ENCODE measurements at places on chromosomes 11 and 22.

DNA sequence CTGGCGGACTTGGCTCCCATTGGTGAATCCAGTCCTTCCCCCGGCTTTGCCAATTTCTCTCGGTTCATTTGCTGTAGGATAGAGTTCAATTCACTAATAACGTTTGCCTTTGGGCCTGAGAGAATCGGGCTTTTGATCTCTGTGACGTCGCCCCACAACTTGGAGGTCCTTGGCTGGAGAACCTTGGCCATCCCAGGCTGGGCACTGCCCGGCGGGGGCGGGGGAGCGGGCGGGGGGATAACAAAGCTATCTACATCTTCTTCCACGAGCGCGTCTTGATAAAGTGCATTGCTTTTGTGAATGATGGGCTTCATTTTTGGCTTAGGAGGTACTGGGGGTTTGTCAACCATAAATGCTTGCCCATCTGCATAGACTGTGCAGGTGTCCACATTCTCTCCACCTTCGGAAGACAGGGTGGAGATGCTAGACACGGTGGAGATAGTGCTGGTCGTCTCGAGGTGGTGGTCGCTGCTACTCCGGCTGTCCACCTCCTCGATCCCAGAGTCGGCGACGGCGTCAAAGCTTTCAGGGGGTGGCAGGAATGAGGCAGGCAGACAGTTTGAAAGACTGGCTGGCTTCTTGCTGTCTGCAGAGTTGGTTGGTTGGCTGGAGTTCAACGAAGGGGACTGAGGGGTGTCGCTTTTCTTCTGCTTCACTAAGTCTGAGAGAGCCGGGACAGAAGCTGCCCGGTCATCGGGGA is 87.1 kb downstream of the CTTN start:
- no peak for DNase-seq

DNA sequence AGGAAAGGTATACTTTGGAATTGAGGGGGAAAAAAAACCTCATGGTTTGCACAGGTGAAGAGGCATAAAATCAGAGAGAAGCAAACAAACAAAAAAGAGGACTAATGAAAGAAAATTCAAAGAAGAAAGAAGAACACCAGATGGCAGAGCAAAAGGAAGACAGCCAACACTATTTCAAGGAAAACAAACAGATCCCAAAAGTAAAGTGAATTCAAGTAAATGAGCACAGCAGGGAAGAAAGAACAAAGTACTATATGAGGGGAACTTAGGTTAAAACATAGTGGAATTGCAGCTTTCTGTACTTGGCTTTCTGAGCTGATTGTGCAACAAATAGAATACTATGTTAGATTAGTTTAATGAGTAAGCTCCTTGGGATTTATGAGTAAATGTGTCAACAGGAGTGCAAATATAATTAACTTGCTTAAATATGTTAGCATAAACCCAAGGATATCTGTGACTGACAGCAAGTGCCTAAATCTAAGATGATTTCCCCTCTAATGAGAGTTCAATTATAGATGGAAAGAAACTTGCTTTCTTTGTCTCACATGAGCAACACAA is 404.6 kb upstream of the CNTN5 start:
- no peak for DNase-seq

DNA sequence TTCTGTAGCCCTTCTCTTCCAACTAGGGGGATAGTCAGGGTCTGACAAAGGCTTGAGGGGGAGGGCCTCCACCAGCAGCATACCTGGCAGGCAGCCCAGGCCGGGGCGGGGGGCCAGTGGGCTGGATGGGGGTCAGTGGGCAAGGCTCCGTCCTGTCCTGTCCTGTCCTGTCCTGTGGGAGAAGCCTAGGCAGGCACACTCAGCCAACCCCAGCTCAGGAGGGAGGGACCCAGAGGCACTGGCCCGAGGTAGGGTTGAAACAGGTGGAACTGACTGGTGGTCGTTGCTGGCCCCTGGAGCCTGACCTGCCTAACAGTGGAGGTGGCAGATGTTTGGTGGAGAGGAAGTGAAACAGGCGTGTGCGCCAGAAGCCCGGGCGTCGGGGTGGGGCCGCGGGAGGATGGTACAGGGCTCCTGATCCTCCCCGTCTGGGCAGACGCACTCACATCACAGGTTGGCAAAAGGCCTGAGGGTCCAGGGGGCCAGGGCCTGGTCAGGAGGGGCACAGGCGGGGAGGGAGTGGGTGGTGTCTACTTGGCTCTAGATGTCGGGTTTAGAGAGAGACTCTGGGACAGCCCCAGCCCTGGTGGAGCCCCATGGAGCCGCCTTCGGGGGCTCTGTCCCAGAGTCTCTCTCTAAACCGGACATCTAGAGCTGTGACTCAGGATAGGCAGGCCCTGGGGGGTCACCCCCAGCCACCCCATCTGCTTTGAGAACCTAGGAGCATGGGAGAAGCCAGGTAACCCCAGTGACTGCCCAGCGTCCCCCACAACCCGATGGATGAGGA is 32.5 kb upstream of the GRAMD4 start:
- no peak for DNase-seq

- DNase-seq: no peak
Observed at GRCh38 chr22:21939461-21939913, 13.2 kb downstream of the PPM1F start.

- no peak for DNase-seq
Observed at GRCh38 chr11:17452668-17453067, 24.0 kb downstream of the ABCC8 start.

DNA sequence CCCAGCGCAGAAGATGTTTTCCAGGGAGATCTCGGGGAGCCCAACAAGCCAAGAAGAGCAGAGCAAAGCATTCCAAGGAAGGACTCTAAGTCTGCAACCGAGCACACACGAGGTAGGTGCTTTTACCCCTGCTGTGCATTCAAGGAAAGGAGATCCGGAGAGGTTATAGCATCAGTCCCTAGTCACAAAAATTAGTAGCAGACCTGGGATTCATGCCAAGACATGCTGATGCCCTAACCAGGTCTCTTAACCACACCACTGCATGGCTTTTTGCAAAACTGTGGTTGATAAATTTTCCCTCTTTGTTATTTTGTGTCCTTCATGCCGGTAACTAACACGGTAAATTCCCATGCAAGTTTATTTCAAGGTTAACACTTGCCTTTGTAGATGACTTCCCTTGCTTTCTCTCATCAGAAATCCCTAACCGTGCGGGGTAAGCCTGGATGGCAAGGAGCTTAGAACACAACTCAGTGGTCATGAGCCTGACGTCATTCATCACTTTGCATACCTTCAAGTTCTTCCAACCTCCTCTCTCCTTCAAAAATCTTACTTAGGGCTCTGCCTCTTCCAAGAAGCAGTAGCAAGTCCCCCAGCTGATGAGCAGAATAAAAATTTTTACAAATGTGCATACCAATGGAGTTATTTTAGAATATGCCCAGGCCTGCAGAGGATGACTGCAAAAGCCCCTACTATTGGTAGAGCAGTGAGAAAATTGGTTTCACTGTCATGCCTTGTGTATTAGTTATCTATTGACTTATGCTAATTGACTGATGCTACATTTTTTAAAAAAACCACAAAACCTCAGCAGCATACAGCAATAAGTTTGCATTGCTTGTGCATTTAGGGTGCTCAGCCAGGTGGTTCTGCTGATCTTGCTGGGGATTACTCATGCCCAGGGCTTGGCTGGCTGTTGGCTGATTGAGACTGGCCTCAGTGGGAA is 465.1 kb downstream of the MN1 start:
- DNase-seq: no peak

DNA sequence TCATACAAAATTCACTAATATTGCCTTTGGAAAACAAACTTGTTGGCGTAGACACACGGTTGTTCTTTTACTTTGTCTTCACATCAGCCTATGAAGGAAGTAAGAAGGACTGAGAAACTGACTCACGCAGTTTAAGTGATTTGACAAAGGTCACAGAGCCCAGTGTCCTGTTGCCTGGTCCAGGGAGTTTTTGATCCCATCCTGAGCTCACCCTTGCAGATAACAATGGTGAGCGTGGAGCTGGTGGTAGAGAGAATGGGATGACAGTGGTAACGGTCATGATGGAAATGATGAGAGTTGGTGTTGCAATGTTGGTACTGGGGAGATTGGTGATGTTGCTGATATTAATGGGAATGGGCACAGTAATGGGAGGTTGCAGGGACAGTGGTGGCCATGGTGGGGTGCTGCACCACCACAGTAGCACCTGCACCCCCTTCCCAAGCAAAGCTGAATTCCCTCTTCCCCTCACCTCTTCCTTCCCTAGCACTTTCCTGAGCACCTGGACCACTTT is 22.0 kb downstream of the CREB3L1 start:
- DNase-seq: no peak

- DNase-seq: no peak
Observed at GRCh38 chr22:43643387-43643786, 168.7 kb downstream of the EFCAB6 start.

- no peak for DNase-seq
Observed at GRCh38 chr11:62020661-62021060, 53.2 kb upstream of the FTH1 start.

- DNase-seq: no peak
Observed at GRCh38 chr11:48169717-48170116, 46.9 kb upstream of the OR4B1 start.

DNA sequence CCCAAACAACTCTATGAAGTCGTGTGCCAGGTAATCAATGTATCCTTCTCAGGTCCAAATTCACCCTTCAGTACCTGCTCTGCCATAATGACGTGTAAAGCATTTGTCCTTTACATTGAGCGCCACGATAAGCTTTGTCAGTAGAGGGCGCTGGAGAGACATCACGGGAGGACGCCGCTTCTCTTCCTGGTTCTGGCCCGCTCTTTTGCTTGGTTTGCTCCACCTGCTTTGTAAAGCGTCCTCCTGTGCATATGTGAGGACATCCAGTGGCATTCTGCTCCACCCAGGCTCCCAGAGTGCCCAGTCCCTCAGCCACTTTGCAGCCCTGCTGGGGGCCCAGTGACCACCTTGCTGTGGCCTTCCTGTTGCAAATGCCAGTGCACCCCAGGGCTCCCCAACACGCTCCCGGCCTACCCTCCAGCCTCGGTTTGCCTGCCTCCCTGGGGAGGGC is 61.1 kb downstream of the WT1 start:
- no peak for DNase-seq

DNA sequence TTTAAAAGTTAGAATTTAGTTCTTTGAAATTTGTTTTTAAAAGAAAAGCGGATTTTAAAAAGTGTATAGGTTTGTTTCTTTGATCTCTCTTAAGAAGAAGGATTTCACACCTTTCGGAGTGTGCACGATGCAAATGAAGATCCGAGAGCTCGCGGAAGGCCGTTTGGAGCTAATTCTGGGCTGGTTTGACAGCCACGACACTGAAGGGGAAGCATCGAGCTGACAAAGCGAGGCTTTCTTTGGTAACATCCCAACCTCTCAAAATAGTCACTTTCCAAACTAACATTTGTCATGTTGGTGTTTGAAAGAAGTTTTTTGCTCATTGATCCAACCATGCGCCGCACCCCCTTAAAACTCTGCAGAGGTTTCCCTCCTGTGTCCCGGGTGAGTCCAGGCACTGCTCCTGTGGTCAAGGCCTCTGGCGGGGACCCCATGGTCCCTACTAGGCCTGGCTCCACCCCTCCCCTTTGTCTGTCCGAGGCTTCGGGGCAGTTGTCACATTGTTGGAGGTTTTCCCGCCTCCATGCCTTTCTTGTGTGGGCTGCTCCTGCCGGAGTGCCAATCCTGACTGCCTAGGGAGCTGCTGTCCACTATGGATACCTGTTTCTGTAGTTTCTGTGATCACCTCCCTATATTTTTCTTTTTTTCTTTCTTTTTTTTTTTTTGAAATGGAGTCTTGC is 39.7 kb downstream of the MPPED1 start:
- DNase-seq: no peak

- peak; percentile 88 for DNase-seq
Observed at GRCh38 chr22:23180301-23180892, at the start of gene BCR. Gene BCR (plus strand): TSS chr22:23180509. CDS start chr22:23180961, 452 bp downstream.

DNA sequence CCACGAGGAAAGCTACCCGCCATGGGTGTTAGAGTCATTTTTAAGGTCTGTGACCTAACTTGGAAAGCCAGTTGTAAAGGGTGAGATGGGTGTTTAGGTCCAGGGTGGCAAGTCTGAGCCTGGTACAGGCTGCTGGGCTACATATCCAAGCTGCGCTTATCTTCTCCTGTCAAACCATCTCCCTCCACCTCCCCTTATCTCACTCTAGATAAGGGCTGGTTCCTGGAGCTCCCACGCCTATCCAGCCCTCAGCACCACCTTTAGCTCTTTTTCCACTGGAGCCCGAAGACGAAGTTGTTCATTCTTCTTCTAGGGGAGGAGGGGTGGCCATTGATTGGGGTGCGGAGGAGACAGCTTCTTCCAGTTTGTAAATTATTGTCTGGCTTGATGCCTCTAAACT is 48.5 kb downstream of the MICAL2 start:
- no peak for DNase-seq

DNA sequence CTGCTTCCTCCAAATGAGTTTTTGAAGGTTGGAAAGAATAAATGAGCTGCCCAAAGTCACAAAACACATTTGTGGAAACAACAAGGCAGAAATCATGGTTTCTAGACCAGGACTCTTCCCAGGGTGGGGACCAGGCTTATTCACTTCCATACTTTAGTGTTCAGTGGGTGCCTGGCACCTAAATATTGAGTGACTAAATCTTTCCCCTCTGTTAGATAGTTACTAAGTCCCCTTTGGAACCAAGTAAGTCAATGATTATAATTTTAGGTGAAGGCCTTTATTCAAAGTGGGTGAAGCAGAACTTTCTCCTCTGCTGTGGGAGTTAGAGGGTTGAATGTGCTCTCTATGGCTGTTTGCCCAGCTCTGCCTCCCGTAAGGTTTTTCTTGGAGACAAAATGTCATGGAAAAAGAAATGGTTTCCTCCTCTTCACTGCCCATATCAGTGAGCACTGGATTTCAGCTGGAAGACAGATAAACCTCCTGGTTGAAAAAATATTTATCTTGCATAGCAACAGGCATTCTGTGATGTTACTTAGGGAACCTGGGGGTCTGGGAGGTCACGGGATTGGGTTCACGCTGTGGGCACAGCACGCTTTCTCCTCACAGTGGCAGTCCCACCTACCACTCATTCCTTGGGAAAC is 117.8 kb downstream of the CCDC81 start:
- DNase-seq: no peak

DNA sequence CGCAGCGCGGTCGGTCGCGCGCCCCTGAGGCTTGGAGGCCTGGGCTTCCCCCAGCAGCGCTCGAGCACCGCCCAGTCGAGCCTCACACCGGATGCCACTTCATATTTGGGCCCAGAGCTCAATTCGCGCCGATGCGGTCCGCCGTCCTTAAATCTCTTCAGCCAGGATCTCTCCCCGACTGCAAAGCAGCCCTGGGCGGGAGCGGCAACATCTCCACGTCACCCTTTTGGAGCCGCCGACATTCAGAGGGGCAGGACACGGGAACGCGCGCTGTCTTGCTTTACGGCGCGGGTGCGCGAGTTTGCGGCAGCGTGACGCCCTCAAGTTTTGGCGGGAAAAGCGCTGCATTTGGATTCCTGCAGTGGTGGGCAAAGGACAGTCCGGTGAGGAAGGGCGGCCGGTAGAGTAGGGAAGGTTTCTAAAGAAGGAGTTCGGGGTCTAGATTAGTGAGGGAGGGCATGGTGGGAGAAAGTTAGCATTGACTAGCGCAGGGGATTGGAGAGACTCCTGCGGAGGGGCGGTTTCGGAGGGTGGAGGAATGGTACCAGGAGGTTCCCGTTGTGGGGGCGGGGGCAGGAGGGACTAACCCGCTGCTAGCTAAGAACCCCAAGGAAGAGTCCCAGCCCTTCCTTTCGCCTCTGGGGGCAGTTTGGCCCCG is 796 bp downstream of the CHEK1 start:
- peak; percentile 95 for DNase-seq

GRCh38 chr11:79304599-79305212 is 136.1 kb downstream of the TENM4 start:
- no peak for DNase-seq
